ENCODE measurements at places on chromosomes 13 and 19. TPM values are rescaled to one million over a fixed set of nuclear protein-coding genes. Genes with fewer than 3 reads are reported as not detected.
A peak's percentile ranks its signal among the peaks of the same experiment; 100 is the strongest.

DNA sequence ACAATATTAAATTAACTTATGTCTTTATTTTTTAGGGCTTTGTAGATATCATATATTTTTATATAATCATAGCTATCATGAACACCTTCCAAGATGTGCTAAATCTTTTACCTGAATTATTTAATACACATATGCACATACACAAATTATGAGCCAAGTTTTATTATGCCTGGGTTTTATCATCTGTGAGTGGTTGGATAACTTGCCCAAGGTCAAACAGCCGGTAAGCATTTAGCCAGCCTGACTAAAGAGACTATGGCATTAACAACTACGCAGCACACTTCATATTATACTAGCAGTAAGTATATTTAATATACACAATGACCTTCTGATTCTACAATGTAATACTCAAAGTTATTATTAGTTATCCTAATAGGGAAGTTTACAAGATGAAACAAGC is 132.7 kb downstream of the FREM2 start:
- no peak for DNase-seq
- H3K4me1 ChIP-seq = no peaks in the 10 kb centered on the region
- H3K4me3 ChIP-seq = no peak overlapping the region
- no peak overlapping the region for H3K27ac ChIP-seq
- no peaks in the 10 kb centered on the region for H3K27me3 ChIP-seq
- H3K36me3 ChIP-seq = no peaks in the 10 kb centered on the region

DNA sequence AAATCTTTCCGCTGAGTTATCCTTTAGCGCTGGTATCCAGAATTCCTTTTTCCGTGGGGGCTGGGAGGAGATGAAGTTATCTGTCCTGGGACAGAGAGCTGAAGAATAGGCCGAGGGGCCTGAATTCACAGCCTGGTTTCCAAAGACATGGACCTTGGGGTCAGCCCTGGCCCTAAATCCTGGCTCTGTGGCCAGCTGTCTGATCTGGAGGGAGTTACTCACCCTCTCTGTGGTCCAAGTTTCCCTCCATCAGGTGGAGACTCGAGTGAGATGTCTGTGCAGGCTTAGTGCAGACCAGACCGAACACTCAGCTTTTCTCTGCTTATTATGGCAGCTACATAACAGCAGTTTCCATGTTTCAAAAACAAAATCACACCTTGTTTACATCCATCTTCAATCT is 59.6 kb downstream of the CDADC1 start:
- H3K36me3 ChIP-seq = peaks cover 10% of the 10 kb centered on the region
- no peak overlapping the region for H3K4me3 ChIP-seq
- H3K27me3 ChIP-seq = no peaks in the 10 kb centered on the region
- H3K4me1 ChIP-seq = peaks cover 8% of the 10 kb centered on the region

DNA sequence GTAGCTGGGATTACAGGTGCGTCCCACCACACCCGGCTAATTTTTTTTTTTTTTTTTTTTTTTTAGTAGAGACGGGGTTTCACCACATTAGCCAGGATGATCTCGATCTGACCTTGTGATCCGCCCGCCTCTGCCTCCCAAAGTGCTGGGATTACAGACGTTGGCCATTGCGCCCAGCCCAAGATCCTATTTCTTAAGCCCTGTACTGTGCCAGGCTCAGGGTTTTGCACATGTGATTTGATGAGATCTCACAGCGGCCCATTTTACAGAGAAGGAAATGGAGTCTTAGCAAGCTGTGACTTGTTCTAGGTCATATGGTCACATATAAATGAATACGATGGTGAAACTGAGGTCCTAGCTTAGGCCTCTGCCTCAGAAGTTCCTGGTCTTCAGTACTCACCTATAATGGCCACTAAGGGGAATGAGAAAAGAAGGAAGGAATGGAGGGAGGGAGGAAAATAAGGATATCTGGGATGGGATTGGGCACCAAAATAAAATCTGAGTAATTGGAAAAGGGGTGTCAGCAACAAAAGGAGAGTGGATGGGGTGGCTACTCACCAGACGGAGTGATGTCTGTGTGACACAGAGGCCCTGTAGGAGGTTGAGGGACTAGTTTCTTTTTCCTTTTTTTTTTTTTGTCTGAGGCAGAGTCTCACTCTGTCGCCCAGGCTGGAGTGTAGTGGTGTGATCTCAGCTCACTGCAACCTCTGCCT is 1.3 kb downstream of the OSCAR start:
- no peaks in the 10 kb centered on the region for H3K4me1 ChIP-seq
- H3K27ac ChIP-seq = no peak overlapping the region
- no peaks in the 10 kb centered on the region for H3K27me3 ChIP-seq
- H3K36me3 ChIP-seq = no peaks in the 10 kb centered on the region

DNA sequence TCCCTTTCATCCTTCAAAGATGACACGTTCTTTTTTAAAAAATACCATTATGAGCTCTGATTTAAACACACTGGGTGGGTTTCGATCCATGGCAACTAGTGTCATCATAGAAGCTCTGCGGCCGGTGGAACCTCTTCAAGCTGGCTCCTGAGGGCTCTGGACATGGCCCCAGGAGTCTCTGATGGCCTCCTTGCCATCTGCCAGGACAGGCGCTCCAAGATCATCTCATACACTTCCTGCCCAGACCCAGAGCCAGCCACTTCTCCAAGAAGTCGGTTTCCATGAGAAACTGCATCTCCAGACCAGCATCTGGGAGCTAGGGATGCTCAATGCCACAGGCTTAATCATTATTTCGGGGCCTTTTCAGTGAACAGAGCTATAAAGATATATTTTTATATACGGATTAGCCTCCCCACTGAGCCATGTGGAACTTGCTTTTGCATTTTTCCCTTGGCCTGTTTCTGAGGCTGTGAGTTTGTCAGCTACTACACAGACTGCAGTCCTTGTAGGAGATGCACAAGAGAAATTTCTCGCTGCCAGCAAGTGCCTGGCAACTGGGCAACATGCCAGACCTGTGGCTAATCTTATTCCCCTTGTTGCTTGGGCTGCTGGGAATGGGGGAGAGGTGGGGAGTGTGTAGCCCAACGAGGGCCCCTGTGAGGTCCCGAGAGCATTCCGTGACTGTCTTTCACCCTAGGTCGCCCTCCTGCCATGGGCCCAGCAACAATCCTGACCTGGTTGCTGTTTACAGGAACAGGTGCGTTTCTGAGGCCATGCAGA is 15.9 kb downstream of the SUGP1 start:
- H3K27me3 ChIP-seq = no peaks in the 10 kb centered on the region
- peaks cover 78% of the 10 kb centered on the region for H3K36me3 ChIP-seq
- H3K27ac ChIP-seq = peak overlapping the region; percentile 15
- H3K4me3 ChIP-seq = no peak overlapping the region
- H3K4me1 ChIP-seq = peaks cover 11% of the 10 kb centered on the region

DNA sequence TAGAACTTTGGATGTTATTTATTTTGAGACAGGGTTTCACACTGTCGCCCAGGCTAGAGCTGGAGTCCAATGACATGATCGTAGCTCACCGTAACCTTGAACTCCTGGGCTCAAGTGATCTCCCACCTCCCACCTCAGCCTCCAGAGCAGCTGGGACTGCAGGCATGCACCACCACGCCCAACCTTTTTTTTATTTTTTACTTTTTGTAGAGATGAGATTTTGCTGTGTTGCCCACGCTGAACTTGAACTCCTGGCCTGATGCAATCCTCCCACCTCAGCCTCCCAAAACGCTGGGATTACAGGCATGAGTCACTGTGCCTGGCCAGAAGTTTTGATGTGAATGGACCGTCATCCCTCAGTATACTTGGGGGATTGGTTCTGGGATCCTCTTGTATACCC is 13.7 kb downstream of the ANKRD27 start:
- H3K4me1 ChIP-seq = no peaks in the 10 kb centered on the region
- DNase-seq = no peak
- no peak overlapping the region for H3K4me3 ChIP-seq
- H3K36me3 ChIP-seq = no peaks in the 10 kb centered on the region

GRCh38 chr19:41701401-41702075 is 6.9 kb upstream of the CEACAM5 start:
- H3K27ac ChIP-seq = no peak overlapping the region
- DNase-seq = no peak
- H3K4me1 ChIP-seq = no peaks in the 10 kb centered on the region
- H3K4me3 ChIP-seq = no peak overlapping the region
- no peaks in the 10 kb centered on the region for H3K36me3 ChIP-seq

GRCh38 chr19:30428092-30428680 is 56.0 kb downstream of the ZNF536 start:
- H3K27me3 ChIP-seq = no peaks in the 10 kb centered on the region
- H3K4me1 ChIP-seq = no peaks in the 10 kb centered on the region
- no peaks in the 10 kb centered on the region for H3K36me3 ChIP-seq

GRCh38 chr19:6218491-6219146 is 61.2 kb downstream of the MLLT1 start:
- DNase-seq = peak; percentile 90
- H3K27ac ChIP-seq = no peak overlapping the region
- no peaks in the 10 kb centered on the region for H3K36me3 ChIP-seq
- no peaks in the 10 kb centered on the region for H3K27me3 ChIP-seq
- H3K4me3 ChIP-seq = no peak overlapping the region
- peaks cover 51% of the 10 kb centered on the region for H3K4me1 ChIP-seq

DNA sequence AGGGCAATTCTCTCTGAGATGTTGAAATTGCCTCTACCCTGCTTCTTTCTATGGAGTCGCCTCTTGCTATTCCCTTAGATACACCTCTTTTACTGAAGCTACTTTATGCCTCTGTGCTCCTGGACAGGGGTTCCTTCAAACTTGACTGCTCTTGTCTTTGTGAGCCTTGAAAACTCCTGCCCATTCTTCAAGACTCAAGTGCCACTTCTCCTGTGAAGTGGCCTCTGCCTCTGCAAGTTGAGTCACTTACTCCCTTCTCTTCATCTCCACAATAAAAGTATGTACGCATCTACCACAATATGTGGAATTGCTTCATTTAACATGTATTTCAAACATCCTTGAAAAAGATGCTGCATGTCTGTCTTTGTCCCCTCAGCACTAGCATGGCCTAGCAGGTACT is 66.0 kb upstream of the TPP2 start:
- no peaks in the 10 kb centered on the region for H3K27me3 ChIP-seq
- H3K4me3 ChIP-seq = no peak overlapping the region
- DNase-seq = no peak
- no peaks in the 10 kb centered on the region for H3K4me1 ChIP-seq

DNA sequence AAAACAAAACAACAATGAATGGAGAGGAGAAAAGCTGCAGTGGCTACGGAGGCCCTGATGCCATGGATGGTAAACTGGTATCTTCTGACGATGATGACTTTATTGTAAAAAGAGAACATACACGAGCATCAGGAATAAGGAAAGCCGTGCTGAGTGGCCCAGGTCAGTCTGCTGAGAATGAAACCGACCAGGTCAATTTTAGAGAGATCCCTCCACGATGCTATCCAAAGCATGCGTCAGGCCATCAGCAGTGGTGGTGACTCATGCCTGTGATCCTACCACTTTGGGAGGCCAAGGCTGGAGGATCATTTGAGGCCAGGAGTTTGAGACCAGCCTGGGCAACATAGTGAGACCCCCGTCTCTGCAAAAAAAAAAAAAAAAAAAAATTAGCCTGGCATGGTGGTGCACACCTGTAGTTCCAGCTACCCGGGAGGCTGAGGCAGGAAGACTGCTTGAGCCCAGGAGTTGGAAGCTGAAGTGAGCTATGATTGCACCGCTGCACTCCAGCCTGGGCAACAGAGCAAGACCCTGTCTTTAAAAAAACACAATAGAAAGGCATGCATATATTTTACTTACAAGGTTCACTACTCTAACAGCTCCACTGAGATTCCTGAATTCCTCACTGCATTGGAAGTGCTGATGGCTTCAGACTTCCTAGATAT is 62.3 kb downstream of the GADD45B start:
- H3K4me1 ChIP-seq = peaks cover 16% of the 10 kb centered on the region
- H3K4me3 ChIP-seq = no peak overlapping the region
- no peak for DNase-seq
- H3K36me3 ChIP-seq = no peaks in the 10 kb centered on the region
- no peaks in the 10 kb centered on the region for H3K27me3 ChIP-seq

Gene RXFP2
- total RNA-seq = not detected

Gene RFPL4A
- total RNA-seq = not detected

Gene TMPRSS9
- 0.69 TPM for total RNA-seq

Gene FCGBP
- total RNA-seq = 267 TPM
